ENCODE measurements at places on chromosomes 5 and 9. TPM values are rescaled to one million over a fixed set of nuclear protein-coding genes. Genes with fewer than 3 reads are reported as not detected.

GDF9 gene
- total RNA-seq, result 0.42 TPM

PCDHB9 gene
- 1.5 TPM for total RNA-seq

KCNV2 gene
- total RNA-seq, result not detected

C6 gene
- 3.0 TPM for total RNA-seq

SLC27A4 gene
- total RNA-seq, result 64.7 TPM

PRELID1 gene
- 79.0 TPM for total RNA-seq

ABO gene
- 18.4 TPM for total RNA-seq

ARL14EPL gene
- total RNA-seq, result not detected

GABRA1 gene
- total RNA-seq, result not detected

TMEM215 gene
- total RNA-seq, result not detected

PROB1 gene
- total RNA-seq, result 0.34 TPM

MCCC2 gene
- total RNA-seq, result 40.1 TPM

BAAT gene
- total RNA-seq, result not detected

SLC6A18 gene
- total RNA-seq, result not detected

RGS7BP gene
- 1.7 TPM for total RNA-seq

LRRC70 gene
- total RNA-seq, result 1.0 TPM

SHOC1 gene
- 1.4 TPM for total RNA-seq

LMX1B gene
- 3.2 TPM for total RNA-seq

SPATA31A3 gene
- total RNA-seq, result not detected

MPDZ gene
- total RNA-seq, result 5.4 TPM

NUTM2G gene
- not detected for total RNA-seq
